ENCODE measurements at places on chromosomes 12 and 14.

DNA sequence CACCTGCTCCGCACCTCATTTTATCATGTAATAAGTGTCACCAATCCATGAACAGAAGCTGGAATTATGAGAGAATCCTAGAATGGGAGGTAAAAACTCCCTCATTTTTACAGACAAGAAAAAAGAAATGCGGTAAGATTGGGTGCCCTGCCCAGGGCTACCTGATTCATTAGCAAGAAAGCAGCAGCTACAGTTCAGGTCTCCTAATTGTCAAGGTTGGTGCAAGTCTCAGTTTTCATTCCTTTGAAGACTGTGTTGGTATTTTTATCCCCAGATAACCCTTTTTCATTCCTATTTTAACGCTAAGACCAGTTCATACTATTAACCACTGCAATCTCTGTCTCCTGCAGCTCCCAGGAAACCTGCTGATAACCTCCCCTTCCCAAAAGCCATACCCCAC, 6.9 kb downstream of the DUSP6 start:
- no peak for DNase-seq

DNA sequence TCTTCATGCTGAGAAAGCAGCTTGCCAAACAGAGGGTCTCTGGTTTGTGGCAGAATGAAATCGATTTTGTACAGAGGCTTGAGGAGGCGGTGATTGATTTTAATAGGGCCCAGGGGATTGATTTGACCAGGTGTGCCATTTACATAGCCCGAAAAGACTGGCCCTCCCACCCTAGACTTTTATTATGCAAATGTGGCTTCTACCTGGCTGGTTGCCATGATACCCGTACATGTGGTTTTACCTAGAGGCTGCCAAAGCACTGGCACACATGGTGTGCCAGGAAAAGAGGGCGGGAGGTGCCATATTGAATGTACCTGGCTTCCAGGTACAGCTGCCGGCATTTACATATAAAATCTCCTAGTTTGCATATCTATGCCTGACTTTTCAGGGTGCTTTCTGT, 18.0 kb upstream of the GUCY2C start:
- no peak for DNase-seq

DNA sequence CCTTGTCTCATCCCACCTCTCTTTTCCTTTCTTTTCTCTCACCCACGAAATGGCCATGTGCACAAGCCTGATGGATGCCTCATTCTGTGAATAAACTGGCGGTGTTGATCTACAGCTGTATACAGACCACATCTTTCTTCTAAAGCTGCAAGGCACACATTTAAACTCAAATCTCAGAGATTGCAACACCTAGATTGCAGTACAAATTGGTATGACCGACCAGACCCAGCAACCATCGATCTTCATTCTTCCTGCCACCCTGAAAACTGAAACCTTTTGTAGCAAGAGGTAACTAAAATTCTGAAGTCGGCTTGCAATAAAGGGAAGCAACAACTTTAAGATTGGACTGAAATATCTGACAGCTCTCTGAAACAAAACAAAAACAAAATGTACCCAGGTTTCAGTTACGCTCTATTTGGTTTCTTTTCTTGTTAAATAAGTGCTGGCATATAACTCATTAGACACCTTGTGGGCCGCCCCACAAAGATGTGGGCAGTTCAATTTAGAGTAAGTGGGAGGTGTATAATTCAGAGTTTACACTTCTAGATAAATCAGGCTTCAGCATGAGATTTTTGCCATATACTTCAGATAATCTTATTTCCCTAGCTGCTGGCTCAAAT, 390.0 kb upstream of the NOVA1 start:
- DNase-seq: peak; percentile 13

DNA sequence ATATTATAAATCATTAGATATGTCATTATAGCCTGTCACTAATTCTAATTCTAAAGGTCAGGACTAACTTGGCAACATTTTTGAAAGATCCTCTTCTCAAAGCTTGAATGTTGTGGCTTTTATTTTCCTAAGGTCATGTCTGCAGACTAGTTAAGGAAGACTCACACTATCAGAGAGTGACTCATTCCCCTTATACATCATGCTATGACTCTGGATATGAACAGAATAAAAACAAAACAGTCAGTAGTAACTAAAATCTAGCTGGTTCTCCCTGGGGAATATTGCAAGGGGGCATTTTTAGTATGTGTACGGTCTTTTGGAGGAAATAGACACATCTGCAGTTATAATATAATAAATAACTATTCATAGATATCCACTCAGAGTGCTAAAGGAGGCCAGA, 170.6 kb downstream of the SLC2A13 start:
- peak; percentile 80 for DNase-seq

- DNase-seq: peak; percentile 58
Measured at GRCh38 chr12:79409562-79409961, 281.2 kb downstream of the PAWR start.

DNA sequence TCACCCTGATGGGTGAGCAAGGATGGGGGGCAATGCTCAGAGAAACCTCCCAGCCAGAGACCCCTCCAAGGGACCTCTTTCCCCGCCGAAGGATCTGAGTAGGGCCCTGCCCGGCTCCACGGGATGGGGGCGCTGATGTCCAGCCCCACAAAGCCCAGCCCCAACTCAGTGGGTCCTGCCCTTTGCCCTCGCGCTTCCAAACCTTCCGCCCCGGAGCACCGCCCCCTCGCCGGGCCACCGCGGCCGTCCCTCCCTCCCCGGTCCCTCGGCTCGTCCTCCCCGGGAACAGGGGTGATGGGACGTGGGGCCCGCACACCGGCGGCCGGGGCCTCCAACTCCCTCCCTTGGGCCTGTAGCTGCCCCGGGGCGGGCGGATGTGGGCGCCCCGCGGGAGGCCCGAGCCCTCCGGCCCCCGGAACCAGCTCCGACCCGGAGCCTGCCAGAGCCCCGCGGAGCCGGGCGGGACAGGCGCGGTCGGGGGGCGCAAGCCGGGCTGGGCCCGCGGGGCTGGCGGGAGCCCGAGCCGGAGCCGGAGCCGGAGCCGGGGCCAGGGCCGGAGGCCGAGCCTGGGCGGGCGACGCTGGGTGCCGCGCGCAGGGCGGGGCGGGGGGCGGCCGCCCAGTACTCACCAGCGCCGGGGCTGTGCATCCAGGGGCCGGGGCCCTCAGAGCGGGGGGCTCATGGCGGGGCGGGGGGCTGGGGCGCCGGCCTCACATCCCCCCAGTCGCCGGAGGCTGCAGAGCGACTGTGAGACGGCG, 386 bp downstream of the HDAC7 start:
- no peak for DNase-seq

- DNase-seq: peak; percentile 71
Measured at GRCh38 chr12:79555028-79555925, 135.5 kb downstream of the PAWR start.

DNA sequence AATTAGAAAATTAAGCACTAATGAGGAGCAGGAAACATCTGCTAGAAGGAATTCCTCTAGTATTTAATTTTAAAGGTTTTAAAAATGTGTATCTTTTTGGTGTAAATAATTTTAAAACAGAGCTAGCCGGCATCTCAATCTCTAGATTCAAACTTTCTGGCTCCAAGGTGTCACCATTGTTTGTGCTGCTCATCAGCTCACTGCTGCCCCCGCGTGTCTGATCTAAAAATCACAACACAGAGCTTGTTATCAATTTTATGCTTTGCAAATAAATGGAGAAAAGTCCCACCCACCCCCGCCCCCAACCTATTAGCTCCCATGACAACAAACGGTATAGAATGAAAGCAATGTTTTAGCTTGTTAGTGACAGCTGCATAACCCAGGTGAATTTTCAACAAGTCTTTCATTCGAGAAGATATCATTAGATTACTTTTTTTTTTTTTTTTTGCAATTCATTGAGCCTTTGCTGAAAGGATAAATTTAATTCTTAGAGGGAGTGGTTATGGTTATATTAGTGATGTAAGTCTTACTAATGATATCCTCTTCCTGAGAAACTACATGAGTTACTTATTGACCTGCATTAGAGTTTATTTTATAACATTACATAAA, 11.3 kb upstream of the ABHD12B start:
- DNase-seq: peak; percentile 83

DNA sequence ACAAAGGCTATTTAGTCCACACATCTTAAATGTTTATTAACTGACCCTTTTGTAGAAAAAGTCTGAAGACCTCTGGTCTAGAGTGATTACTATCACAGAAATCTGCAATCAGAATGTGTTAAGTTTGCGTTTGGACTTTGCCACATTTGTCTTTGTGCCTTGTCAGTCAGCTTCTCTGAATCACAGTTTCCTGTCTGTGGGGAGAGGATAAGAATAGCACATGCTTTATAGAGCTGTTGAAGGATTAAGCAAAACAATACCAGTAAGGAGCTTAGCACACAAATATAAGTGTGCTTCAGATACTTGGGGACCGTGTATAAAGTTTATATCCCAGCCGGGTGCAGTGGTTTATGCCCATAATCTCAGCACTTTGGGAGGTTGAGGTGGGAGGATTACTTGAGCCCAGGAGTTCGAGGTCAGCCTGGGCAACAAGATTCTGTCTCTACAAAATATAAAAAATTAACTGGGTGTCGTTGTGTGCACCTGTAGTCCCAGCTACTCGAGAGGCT, 63.0 kb upstream of the BTG1 start:
- peak; percentile 35 for DNase-seq

DNA sequence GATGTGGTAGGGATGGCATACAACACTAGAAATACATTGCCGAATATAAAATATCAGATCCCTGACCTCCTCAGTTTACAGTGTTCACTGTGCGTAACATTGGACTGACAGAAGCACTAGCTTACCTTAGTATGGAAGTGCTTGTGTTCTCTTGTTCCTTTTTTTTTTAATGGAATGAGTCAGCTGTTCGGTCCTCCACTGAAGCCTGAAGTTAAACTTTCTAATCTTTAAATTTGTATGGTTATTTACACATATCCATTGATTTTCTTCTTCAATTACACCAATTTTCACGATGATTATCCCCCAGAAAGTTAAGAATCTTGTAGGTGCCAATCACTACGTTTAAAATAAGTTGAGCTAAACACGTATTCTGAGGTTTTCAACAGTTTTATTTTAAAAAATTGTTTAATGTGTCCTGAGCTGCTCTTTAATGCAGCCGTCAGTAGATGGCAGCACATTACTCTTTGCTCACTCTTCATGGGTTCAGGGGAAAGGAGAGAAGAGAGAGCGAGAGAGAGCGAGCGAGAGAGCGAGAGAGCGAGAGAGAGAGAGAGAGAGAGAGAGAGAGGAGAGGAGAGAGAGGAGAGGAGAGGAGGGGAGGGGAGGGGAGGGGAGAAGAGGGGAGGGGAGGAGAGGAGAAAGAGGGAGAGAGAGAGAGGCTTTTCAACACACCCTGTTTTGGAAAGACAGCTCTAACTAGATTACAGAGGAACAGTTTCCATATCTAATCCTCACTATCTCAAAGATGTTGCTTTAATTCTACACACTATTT, 134.7 kb upstream of the SCAF11 start:
- peak; percentile 86 for DNase-seq

- peak; percentile 95 for DNase-seq
Measured at GRCh38 chr12:118052324-118053070, 8.5 kb downstream of the WSB2 start.

GRCh38 chr12:113276946-113277500, 55.8 kb downstream of the TPCN1 start:
- DNase-seq: no peak

- DNase-seq: peak; percentile 52
Measured at GRCh38 chr12:77954206-77954555, 123.5 kb downstream of the NAV3 start.

GRCh38 chr12:12538535-12538934, 24.1 kb downstream of the DUSP16 start:
- no peak for DNase-seq

DNA sequence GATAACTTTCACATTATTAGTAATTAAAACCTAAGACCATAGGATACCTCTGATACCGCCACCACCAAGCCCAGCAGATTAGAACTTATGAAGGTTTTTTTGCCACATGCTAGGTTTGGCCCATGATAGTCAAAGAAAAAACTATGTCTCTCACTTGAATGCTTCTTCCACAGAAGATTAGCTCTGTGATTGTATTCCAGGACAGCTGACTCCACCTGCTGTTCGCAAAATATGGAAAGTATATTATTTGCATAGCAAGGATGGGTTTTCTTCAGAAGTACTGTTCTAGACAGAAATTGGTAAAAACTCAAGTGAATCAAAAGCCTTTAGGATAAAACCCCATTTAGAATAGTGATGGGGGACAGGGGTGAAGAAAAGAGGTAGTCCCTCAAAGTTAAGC, 42.2 kb downstream of the PPFIBP1 start:
- DNase-seq: no peak

DNA sequence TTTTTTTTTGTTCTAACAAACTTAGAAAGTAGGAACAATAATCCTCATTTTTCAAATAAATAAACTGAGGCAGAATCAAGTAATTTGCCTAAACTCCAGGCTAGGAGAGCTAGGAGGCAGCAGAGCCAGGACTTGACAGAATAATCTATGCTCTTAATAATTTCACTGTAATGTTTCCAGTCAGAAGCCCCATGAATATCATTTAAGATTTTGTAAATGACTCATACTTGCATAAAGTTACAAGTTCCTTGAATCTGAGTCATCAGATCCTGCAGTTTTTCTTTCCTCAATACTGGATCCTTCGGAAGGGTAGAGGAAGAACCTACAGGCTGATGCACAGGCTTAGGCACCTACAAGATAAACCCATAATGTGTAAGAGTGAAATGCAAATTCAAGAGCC, 29.0 kb downstream of the CAPRIN2 start:
- peak; percentile 81 for DNase-seq

DNA sequence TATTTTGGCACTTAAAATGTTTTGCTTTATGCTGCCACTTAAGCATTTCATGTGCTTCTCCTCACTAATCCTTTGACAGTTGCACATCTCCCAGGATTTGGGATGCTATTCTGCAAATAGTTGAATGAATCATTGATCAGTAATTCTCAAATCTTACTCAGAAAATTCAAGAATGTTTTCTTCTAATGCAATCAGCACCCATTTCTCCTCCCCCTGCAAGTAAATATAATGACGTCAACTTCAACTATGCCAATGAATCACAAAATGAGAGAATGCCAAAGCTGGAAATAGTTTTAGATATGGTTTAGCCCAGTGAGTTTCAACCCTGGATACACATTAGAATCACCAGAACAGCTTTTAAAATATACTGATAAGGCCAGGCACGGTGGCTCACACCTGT, 2.1 kb upstream of the BLOC1S1 start:
- DNase-seq: peak; percentile 96

- DNase-seq: no peak
Measured at GRCh38 chr12:6792522-6793201, 3.3 kb downstream of the CD4 start.

DNA sequence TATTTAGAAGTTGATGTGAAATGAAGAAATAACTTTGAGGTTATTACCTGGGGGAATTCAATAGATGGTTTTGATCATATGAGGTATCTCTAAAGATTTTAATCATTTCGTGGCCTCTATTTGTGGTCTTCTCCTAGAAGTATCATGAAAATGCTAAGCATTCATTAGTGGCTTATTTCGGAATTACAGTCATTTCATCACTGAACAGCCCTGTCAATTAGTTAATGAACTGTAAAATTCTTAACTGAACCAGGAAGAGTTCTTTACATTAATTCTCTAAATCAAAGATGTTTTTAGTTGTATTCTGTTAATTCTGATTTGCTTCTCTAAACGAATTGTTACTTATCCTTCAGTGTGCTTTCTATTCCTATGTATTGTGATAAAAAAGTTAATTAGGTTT, 248.9 kb downstream of the PAX9 start:
- no peak for DNase-seq

- no peak for DNase-seq
Measured at GRCh38 chr12:31342286-31342685, 16.3 kb upstream of the SINHCAF start.
